ENCODE measurements at places on chromosomes 6 and 20. TPM values are rescaled to one million over a fixed set of nuclear protein-coding genes. Genes with fewer than 3 reads are reported as not detected.

GRCh38 chr6:104486035-104486434 is 373.7 kb downstream of the HACE1 start:
- DNase-seq, result no peak

GRCh38 chr20:23097636-23098580 is 11.8 kb upstream of the CD93 start:
- DNase-seq, result no peak

- DNase-seq, result no peak
Observed at GRCh38 chr6:38214159-38214558, 394.6 kb downstream of the ZFAND3 start.

DNA sequence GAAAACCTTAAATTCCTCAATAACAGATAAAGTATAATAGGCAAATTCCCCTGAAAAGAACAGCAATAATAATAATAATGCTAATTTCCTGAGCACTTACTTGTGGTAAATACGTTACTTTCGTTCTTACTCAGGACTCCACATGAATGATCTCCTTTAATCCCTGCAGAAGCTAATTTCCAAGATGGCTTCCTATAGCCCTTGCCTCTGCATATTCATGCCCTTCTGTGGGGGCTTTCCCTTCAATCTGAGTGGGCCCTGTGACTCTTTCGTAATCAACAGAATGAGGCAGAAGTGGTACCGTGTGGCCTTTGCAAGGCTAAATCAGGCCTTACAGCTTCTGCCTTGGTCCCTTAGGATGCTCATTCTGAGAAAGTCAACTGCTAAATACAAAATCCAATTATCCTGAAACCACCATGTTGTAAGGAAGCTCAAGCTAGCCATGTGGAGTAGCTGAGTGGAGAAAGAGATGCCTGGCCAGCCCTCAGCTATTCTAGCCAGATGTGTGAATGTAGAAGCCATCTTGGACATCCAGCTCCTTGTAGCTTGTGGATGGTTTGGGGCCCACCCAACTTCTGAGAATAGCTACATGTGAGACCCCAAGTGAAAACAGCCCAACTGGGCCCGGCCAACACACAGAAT is 50.5 kb downstream of the MCUR1 start:
- DNase-seq, result no peak

DNA sequence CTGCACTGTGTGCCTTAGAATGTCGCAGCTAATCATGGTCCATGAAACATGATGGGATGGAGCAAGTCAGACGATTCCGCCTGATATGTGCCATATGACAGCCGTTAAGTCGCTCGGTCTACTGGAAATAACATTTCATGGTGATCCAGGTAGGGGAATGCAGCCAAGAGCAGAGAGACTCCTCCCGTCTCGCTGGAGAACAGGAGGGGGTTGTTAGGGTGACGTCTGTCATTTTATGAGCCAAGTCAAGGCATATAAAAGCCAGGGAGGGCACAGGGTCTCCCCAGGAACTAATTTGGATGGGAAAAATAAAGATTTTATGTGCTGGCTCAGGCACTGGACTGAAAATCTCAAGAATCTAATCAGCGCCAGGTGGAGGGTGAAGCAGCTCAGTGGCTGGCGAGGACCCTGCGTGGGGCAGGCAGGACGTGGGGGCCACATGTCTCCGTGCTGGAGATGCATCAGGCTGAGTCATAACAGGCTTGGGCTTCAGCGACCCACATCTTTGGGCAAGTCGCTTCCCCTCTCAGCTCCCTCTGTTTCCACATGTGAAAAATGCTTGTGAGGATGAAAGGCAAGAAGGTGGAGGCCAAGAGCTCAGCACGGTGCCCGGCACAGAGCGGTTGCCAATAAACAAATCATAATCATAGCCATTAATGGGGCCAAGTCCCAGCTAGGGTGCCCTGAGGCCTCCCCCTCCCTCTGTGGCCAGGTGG is 234.6 kb downstream of the ANKRD60 start:
- DNase-seq, result no peak

Gene FABP7
- not detected for total RNA-seq

Gene MAFB
- total RNA-seq, result 38.6 TPM

Gene SRMS
- total RNA-seq, result not detected

All from sciatic nerve (tissue), 2 donors.